ENCODE measurements at places on chromosomes 2 and 18.

DNA sequence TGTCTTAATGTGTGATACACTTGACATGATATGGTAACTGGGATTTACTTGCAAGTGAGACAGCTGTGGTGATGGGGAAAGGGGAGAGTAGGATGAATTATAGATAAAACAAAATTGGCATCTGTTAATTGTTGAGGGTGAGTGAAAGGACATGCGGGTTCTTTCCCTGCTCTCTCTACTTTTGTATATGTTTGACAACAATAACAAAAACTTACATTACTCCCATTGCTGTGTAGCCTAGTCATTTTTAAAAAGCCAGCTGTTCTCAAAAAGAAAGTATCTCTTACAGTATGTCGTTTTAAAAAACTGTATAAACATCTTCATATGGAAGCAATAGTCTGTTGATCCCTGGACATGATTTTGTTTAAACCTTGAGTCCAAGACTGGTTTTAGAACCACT lies 117.6 kb downstream of the MYO1B start:
- DNase-seq = no peak

DNA sequence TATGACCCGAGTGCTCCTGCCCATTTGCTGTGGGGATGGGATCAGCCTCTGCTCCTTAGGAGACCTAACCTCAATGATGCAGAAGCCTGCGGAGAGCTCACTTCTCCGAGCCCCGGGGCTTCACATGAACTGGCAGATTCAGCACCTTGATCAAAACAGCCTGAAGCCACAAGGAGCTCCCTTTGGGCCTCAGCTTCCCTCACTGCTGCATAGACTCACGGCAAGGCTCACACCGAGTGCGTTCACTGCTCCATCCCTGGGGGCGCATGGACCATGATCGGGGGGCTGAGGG lies 33.0 kb downstream of the CRACDL start:
- DNase-seq = no peak

DNA sequence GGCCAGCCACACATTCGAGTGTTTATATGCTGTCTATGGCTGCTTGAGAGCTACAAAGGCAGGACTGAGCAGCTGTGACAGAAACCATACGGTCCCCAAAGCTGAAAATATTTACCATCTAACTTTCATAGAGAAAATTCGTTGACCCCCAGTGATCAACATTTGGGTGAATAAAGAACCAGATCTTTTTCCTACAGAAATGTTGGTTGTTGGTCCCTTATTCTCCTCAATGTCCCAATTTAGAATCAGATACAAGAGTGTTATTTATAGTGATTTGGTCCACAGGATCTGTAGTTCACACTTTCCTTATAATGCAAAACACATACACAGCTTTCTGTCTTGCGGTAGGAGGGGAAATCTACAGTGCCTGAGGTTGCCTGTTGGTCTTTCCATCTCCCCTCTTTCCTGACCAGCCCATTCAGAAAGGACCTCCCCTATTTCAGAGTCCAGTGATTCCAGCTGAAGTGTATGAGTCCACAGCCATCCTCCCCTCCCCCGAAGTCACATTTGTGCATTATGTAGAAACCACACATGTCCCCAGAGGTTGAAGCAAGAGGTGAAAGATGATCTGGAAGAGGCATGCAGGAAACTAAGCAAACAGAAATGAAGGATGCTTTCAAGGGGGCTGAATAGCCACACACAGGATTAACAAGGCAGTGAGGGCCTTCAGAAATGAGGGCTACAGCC lies 61.9 kb downstream of the SPRED2 start:
- no peak for DNase-seq

GRCh38 chr2:1854729-1855547 lies 110.6 kb upstream of the PXDN start:
- DNase-seq = no peak

DNA sequence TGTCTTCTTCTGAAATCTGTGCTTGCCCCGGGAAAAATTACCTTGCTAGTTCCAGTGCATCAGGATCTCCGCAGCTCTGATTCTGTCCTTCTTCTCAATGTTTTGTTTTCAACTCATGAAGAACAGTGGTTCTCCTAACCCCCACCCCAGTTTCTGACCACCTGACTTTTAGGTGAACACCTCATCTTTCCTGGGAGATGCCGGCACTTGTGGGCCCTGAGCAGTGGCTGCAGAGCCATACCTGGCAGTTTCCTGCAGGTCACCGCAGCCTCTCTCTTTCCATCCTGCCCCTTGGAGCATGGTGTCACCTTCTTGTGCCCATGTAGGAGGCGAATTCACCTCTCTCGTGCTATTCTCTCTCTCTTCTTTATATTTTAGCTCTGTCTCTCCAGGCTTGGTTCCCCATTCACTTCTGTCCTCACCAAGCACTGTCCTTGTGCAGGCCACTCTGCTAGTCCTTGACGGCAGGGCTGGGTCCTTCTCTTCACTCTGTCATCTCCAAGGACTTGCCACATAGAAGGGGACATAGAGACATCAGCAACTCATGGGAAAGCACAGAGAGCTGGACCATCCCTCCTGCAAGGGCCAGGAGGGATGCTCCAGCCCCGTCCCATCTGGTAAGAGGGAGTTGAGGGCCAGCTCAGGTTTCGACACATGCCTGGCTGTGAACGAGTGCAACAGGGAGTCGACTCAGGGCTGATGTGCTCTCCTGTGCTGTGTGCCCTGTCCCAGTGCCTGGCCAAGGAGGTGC lies 59.1 kb downstream of the DDX1 start:
- DNase-seq = no peak

GRCh38 chr2:26246818-26247217 lies 2.1 kb downstream of the HADHB start:
- DNase-seq = no peak

GRCh38 chr2:67984600-67984999 lies 78.2 kb downstream of the C1D start:
- no peak for DNase-seq

- DNase-seq = no peak
Measured at GRCh38 chr18:67239826-67240225, 276.7 kb downstream of the DSEL start.

- DNase-seq = no peak
Measured at GRCh38 chr2:41735476-41735875, 312.3 kb upstream of the PKDCC start.

GRCh38 chr2:55010915-55011314 lies 39.3 kb downstream of the RTN4 start:
- DNase-seq = no peak

DNA sequence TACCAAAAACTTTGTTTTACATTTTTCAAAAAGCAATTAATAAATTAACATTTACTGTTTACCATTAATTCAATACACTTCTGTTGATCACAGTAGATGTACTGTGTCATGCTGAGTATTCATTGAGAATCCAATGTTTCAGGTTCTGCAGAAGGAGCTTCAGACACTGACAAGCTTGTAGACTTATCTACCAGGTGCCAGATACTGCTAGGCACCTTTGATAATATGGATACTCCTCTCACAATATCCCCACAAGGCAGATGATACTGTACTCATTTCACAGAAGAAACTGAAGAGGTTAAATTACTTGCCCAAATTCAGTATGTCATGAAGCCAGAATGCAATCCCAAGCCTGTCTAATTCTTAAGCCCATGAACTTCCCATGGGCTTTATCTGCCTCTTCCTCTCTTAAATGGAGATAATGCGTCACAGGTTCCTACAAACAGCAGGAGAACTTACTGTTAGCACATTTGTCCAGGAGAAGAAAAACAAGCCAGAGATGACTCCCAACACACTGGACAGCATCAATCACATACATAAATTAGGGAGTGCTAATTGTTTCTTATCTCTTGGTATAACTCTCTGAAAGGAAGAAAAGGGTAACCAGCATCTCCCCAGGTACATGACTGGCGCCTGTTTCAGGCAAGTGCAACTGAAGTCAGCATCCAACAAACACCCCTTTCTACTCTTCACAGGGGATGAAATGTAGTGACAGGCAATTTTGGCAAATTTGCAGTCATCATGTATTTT lies 27.4 kb downstream of the ITSN2 start:
- DNase-seq = no peak

DNA sequence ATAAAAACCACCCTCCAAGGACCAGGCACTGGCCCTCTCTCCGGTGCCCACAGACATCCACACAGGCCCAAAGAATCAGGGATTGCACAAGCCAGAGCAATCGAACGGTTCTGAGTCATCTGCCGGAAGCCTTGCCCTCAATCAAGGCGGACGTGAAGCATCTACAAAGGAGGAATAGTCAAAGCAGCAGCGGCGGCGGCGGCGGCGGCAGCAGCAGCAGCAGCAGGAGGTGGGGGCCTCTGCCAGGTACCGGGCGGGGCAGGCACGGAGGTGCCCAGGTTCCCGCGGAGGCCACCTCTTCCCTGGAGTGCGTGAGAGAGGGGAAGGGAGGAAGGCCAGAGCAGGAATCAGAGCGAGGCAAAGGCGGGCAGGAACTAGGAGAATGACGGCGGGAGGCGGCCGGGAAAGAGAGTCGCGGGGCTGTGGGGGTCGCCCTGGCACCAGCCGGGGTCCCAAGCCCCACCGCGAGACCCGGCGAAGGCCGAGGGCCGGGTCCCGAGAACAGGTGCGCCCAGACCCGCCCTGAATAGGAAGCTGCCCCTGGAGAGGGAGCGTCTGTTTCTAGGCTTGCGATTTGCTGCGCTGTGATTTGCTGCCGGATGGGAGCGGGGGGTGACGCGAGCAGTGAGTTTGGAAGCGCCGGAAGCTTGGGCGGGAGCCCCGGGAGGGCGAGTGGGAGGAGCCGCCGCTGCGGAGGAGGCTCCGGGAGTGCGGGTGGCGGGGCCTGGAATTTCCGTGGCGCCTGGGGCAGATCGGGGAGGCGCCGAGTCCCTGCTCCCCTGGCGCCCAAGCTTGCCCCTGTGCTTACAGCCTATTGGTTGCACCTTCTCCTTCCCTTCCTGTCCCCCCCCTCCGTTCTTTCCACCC lies at the start of gene SERPINB8:
Gene SERPINB8 (plus strand): TSS at position 140 of the 867 bp plus-strand sequence. CDS start 8,228 bp downstream, outside the sequence.
- peak; percentile 74 for DNase-seq

DNA sequence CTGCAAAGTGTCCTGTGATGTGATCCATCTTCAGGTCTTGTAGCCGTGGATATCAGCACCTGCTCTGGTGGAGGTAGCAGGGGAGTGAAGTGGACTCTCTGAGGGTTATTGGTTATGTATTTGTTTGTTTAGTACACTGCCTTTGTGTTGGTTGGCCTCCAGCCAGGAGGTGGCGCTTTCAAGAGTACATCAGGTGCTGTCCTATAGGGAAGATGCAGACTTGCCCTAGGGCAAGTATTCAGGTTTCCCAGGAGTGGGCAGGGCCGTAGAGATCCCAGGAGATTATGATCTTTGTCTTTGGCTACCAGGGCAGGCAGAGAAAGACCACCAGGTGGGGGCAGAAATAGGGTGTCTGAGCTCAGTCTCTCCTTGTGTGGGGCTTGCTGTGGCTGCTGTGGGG lies 411.8 kb downstream of the SOX11 start:
- no peak for DNase-seq

DNA sequence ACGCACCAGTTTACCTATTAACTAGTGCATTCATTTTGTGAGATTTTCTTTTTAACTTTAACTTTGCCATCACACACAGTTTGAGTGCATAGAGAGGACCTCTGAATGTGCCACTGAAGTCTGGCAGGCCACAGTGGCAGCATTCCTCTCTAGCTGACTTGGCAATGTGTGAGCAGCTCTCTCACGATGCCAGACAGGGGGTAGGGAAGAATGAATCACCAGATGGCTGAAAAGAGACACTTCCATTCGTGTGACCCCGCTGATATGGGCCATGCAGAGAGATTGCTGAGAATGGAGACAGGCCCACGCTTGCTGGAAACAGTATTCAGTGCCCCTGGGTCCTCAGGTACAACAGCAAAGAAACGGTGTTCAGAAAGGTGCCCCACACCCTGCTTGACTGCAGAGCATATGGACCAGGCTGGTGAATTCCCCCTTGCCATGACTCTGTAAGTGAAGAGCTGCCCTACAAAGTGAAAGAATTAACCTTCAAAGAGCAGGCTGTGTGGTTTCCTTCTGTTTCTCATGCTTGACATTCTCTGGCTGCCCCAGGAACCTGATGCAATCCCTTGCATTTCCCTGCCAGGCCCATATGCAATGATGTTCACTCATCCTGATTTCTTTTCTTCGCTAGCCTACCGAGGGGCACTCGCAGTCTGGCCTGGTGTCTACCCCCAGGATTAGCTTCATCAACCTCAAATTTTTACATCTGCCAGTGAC lies 236.1 kb downstream of the CDH20 start:
- no peak for DNase-seq

GRCh38 chr2:34985474-34985873 lies 1370.1 kb upstream of the CRIM1 start:
- DNase-seq = no peak

DNA sequence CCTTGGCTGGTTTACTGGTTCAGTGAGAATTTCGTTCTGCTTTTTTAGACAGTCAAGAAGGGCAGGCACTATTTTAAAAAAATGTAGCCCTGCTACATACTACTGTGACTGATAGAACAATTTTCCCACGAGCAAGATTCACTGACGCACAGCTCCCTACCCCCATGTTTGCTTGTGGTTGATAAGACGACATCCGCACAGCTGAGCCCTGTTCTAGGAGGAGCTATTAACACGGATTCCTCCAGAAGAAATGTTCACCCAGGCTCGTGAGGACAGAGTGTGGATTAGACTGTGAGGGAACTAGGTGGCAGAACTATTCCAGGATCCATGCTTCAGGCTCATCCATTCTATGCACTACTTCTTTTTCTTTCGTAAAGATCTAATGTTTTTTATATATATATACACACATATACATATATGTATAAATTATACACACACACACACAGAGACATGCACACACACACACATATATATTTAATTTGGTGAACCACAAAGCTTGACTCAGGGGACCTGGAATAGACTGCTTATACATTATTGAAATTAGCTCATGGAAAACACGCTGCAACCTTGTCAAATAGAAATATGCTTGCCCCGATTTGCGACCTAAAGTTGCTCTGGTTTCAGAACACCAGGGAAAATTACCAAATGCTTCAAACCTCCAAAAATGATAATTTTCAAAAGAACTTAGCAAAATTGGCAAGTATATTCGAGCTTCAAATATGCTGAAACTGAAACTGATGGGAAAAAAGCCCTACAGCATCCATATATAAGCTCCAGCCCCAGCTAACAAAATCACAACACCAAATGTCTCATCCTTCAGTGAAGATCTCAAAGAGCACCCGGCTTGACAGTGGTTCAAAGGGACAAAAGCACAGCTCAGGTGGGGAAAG lies 370.4 kb downstream of the SOCS6 start:
- peak; percentile 86 for DNase-seq

- no peak for DNase-seq
Measured at GRCh38 chr2:121479882-121480522, 50.7 kb upstream of the RNU4ATAC start.

DNA sequence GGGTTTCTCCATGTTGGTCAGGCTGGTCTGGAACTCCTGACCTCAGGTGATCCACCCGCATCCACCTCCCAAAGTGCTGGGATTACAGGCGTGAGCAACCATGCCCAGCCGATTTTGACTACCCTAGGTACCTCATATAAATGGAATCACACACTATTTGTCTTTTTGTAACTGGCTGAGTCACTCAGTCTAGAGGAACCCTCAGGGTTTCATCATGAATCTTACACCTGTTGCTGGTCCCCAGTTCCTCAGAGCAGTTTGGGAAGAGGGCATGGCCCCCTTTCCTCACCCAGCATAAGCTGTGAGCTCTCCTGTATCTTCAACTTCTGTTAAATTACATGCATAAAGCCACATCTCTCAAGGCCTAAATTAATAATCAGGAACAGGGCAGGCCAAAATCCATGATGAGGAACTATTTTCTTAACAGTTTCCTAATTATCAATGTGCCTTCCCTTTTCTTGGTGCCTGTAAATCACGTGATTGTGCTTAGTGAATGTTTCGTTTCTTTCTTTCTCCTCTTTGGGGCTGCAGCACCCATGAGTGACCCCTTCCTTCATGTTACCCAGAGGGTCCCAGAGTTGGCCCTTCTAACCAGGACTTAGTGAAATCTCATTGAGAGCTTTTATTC lies 20.9 kb downstream of the DYSF start:
- no peak for DNase-seq

- DNase-seq = no peak
Measured at GRCh38 chr2:54434711-54435110, 21.4 kb upstream of the SPTBN1 start.

Data from T-cell (primary cell).